ENCODE measurements at places on chromosomes 2 and 18.

GRCh38 chr2:118168615-118169014 is 80.3 kb downstream of the INSIG2 start:
- no peak for DNase-seq

DNA sequence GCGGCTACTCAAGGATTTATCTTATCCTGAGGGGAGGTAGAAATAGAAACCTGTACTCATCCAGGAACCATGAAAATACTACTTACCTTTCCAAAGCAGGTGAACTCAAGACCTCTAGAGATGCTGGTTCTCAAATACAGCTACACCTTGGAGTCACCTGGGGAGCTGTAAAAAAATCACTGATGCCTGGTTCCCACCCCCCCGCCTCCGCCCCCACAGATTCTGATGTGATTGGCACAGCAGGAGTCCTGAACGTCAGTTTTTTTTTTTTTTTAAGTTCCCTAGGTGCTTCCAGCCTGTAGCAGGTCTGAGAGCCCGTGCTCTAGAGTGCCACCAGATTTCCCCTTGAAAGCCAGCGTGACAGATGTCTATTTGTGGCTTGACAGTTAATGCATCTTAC is 113.6 kb downstream of the MRO start:
- DNase-seq = no peak

- DNase-seq = no peak
Measured at GRCh38 chr2:187842315-187842714, 288.1 kb upstream of the TFPI start.

GRCh38 chr18:58646334-58646862 is 17.5 kb upstream of the ALPK2 start:
- no peak for DNase-seq

GRCh38 chr18:46686186-46686585 is 29.2 kb upstream of the LOXHD1 start:
- DNase-seq = no peak

GRCh38 chr2:4553241-4553640 is 849.9 kb downstream of the DCDC2C start:
- no peak for DNase-seq

Data from CD4-positive, alpha-beta T cell treated with Interleukin-6 at 100 ng/mL for 8 hours (primary cell).